ENCODE measurements at places on chromosomes 16 and 17. TPM values are rescaled to one million over a fixed set of nuclear protein-coding genes. Genes with fewer than 3 reads are reported as not detected.

Gene CLEC19A
- not detected for total RNA-seq

Gene DOC2A
- total RNA-seq, result not detected

Gene KRT12
- not detected for total RNA-seq

Gene CANT1
- total RNA-seq, result 78.4 TPM

Gene KRTAP2-3
- not detected for total RNA-seq

Gene MRTFB
- total RNA-seq, result 12.5 TPM

Gene PKMYT1
- total RNA-seq, result 124 TPM

Gene AATK
- 1.1 TPM for total RNA-seq

Gene KRT9
- total RNA-seq, result not detected

Gene CACNG5
- total RNA-seq, result not detected

Gene ZNF423
- total RNA-seq, result not detected

Gene CD300E
- not detected for total RNA-seq

Gene TNK1
- total RNA-seq, result 0.25 TPM

Gene DBF4B
- 31.0 TPM for total RNA-seq

Gene FOXL1
- total RNA-seq, result not detected

Gene CEP295NL
- total RNA-seq, result not detected

Gene ITGA2B
- 0.71 TPM for total RNA-seq

Gene GJD3
- total RNA-seq, result not detected

Gene CEMP1
- total RNA-seq, result not detected

Gene DCXR
- total RNA-seq, result 95.2 TPM

Gene CDK5R1
- 7.4 TPM for total RNA-seq
